ENCODE measurements at places on chromosomes 5 and 9. TPM values are rescaled to one million over a fixed set of nuclear protein-coding genes. Genes with fewer than 3 reads are reported as not detected.

Gene LCN9
- total RNA-seq, result not detected

Gene SARDH
- 6.8 TPM for total RNA-seq

Gene TSSK1B
- not detected for total RNA-seq

Gene PAEP
- total RNA-seq, result not detected

Gene INSL6
- not detected for total RNA-seq

DNA sequence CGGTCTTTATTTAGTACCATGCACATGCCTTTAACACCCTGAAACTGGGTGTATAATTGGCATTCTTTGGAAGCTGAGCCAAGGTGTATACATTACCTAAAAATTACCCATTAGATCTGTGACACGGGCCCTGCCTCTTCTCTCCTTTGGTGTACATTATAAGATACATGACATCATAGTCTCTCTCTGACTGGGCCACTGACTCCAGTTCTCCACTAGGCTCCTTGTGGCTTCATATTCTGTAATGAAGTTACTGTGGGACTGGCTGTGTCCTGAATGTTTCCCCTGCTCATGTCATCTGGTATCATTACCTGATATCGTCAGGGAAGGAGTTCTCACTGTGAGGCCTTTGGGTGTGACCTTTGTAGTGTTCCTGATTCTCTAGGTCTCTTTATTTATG is 65.5 kb downstream of the NREP start:
- H3K27me3 ChIP-seq, result no peaks in the 10 kb centered on the region
- H3K36me3 ChIP-seq, result no peaks in the 10 kb centered on the region
- H3K4me1 ChIP-seq, result no peaks in the 10 kb centered on the region
- no peak overlapping the region for H3K27ac ChIP-seq
- no peak overlapping the region for H3K4me3 ChIP-seq
- no peak for DNase-seq

- peak; percentile 67 for DNase-seq
- H3K27ac ChIP-seq, result peak overlapping the region; percentile 25
- peaks cover 23% of the 10 kb centered on the region for H3K4me1 ChIP-seq
- no peak overlapping the region for H3K4me3 ChIP-seq
Observed at GRCh38 chr5:82356808-82357671, 78.9 kb upstream of the RPS23 start.

- peak; percentile 58 for DNase-seq
- no peaks in the 10 kb centered on the region for H3K27me3 ChIP-seq
- H3K27ac ChIP-seq, result no peak overlapping the region
- no peak overlapping the region for H3K4me3 ChIP-seq
- no peaks in the 10 kb centered on the region for H3K36me3 ChIP-seq
- no peaks in the 10 kb centered on the region for H3K4me1 ChIP-seq
Observed at GRCh38 chr9:93301291-93301811, 117.4 kb downstream of the WNK2 start.

GRCh38 chr9:36575411-36575882 is 2.8 kb downstream of the MELK start:
- no peaks in the 10 kb centered on the region for H3K27me3 ChIP-seq
- no peak for DNase-seq
- H3K36me3 ChIP-seq, result no peaks in the 10 kb centered on the region
- peaks cover 13% of the 10 kb centered on the region for H3K4me1 ChIP-seq
- no peak overlapping the region for H3K4me3 ChIP-seq

GRCh38 chr9:108444400-108445358 is 411.1 kb downstream of the ACTL7B start:
- no peak for DNase-seq
- no peak overlapping the region for H3K27ac ChIP-seq
- no peaks in the 10 kb centered on the region for H3K36me3 ChIP-seq
- H3K4me1 ChIP-seq, result no peaks in the 10 kb centered on the region
- H3K4me3 ChIP-seq, result no peak overlapping the region

DNA sequence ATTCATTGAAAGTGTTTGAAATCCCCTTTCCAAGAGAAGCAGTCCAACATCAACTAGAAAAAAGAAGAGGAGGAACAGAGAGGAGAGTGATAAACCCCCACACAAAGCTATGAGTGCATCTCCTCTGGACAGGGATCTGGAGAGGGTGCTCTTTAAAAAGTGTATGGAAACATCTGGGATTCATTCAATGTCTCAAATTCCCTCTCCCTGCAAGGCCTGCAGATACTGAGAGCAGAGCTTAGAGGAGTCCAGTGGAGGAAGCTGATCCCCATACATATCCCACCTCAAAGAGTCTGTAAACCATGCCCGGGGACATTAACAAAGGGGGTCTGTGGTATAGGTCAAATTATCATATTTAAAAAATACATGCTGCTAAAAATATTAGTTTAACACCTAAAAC is 2.2 kb downstream of the SPOCK1 start:
- H3K4me1 ChIP-seq, result peaks cover 4% of the 10 kb centered on the region
- H3K4me3 ChIP-seq, result no peak overlapping the region
- peaks cover 26% of the 10 kb centered on the region for H3K27me3 ChIP-seq

DNA sequence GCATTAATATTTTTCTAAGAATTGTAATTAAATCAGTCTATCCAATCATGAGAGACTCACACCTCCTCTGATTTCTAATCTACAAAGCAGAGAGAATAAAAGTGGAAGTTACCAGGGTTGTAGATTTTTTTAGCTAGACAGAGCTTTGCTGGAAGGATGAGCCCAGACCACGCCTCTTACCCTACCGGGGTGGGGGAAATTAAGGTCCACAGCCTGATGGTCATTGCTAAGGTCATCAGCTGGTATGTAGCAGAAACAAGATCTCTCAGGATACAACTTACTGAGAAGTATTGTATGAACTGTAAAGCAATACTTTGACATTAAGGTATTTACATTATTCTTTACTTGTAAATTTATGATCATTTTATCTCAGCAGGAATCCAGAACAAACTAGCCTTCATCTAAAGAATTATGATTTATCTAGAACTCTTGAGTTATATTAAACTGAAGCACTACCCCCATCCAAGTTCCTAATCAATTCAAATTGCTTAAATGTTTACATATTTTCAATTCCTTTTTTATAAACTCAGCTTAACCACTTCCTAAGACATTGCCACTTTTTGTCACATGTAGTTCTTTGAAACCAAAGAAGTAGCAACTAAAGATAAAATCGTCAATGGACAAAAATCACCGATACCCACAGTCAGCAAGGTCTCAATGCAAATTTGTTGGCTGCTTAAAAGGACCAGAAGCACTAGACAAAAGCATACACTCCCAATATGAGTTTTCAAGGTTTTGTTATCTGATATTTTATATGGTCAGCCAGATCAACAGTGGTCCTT is 225.8 kb upstream of the DAPK1 start:
- H3K4me1 ChIP-seq, result peaks cover 7% of the 10 kb centered on the region
- H3K4me3 ChIP-seq, result no peak overlapping the region
- DNase-seq, result no peak
- H3K27me3 ChIP-seq, result no peaks in the 10 kb centered on the region

DNA sequence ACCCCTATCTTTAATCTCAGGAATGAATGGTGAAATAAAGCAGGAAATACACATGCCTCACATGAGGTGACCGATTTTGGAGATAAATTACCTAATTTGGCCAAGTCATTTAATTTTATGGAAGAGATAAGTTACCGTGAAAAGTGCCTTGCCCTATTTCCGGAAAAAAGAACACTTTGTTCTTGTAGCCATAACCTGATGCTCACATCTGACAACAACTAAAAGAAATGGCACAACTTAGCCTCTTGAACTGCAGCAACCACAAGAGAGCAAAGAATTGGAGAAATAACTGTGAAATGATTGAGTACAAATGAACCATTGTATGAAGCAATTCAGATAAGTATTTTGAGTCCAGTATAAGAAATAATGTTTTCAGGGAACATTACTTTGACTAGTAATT is 628.1 kb upstream of the TYRP1 start:
- no peaks in the 10 kb centered on the region for H3K4me1 ChIP-seq
- DNase-seq, result no peak
- no peaks in the 10 kb centered on the region for H3K27me3 ChIP-seq
- no peak overlapping the region for H3K27ac ChIP-seq
- H3K4me3 ChIP-seq, result no peak overlapping the region
- no peaks in the 10 kb centered on the region for H3K36me3 ChIP-seq

DNA sequence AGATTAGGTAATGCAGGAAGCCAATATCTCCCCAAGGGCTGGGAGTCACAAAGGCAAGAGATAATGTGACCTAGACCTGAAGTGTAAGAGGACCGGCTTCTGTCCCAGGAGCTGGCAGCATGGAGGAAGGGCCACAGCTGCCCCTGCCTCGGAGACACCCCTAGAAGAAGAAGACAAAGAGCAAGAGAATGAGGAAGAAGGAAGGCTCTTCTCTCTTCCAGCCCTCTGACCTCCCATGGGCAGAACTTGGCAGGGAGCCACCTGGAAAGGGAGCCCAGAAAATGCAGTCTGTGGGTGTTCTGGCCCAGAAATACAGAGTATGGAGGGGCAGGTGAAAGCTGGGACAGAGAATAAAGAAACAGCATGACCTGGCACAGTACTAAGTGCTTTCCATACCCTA is 151.0 kb downstream of the C5orf15 start:
- H3K27me3 ChIP-seq, result peaks cover 12% of the 10 kb centered on the region
- DNase-seq, result no peak
- peaks cover 20% of the 10 kb centered on the region for H3K4me1 ChIP-seq
- H3K27ac ChIP-seq, result no peak overlapping the region
- no peaks in the 10 kb centered on the region for H3K36me3 ChIP-seq

- H3K4me1 ChIP-seq, result no peaks in the 10 kb centered on the region
- H3K27me3 ChIP-seq, result no peaks in the 10 kb centered on the region
- H3K36me3 ChIP-seq, result no peaks in the 10 kb centered on the region
- DNase-seq, result no peak
Observed at GRCh38 chr5:11640158-11640873, 263.9 kb downstream of the CTNND2 start.

DNA sequence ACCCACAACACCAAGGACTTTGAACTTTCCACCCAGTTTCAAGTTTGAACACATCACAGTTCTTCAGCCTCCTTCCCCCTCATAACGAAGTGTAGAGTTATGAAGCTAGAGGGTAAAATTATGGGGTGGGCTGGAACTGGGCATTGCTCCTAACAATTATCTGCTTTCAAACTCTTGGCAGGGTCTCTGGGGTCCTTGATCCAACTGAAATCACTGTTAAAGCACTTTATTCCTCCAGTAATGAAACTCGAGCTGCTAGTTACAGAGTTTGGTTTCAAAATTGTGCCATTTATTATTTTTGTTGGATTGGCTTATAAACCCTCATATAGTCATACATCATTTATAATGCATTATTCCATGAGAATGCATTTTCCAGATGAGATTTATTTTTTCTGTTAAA is 158.5 kb downstream of the RGS3 start:
- no peak overlapping the region for H3K4me3 ChIP-seq
- DNase-seq, result no peak
- peaks cover 23% of the 10 kb centered on the region for H3K4me1 ChIP-seq
- no peaks in the 10 kb centered on the region for H3K27me3 ChIP-seq

- no peak overlapping the region for H3K27ac ChIP-seq
- H3K36me3 ChIP-seq, result no peaks in the 10 kb centered on the region
- H3K27me3 ChIP-seq, result peaks cover 8% of the 10 kb centered on the region
- DNase-seq, result no peak
- no peak overlapping the region for H3K4me3 ChIP-seq
Observed at GRCh38 chr5:135604056-135604455, 25.3 kb upstream of the CXCL14 start.

DNA sequence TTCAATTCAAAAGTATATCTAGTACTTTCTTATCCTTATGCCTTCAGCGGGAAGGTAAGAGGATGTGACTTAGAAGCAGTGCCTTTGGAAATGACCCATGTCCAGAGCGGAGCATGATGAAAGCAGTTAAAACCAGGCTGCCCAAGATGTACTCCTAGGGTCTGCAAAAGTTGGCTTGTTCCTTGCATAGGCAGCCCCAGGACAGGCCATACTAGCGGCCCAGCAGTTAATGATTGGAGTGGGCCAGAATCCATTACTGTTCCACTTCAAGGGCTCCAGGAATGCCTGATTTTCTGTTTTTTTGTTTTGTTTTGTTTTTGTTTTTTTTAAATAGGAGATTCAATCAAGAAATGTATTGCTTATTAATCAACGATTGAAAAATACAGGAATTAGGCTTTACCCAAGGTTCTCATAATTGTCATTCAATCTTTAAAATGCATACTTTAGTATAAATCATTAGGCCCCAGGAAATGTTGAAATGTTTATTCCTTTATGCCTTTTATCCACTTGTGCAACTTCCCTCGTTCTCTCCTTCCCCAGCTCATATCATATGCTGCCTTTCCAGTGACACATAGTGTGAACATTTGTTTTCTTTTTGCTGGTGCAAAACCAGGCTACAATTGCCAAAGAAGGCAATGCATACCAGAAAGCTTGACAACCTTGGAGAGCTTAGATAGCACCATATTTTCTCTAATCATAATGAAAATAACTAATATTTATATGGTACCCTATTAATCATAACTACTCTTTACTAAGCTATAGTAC is 190.8 kb downstream of the ARHGEF28 start:
- H3K4me3 ChIP-seq, result no peak overlapping the region
- H3K27ac ChIP-seq, result no peak overlapping the region
- DNase-seq, result no peak
- no peaks in the 10 kb centered on the region for H3K4me1 ChIP-seq

- no peaks in the 10 kb centered on the region for H3K4me1 ChIP-seq
- no peak overlapping the region for H3K4me3 ChIP-seq
- no peaks in the 10 kb centered on the region for H3K27me3 ChIP-seq
- no peak overlapping the region for H3K27ac ChIP-seq
Observed at GRCh38 chr5:32317041-32317440, 4.3 kb upstream of the MTMR12 start.

GRCh38 chr5:52024359-52024758 is 641.1 kb downstream of the ISL1 start:
- no peak overlapping the region for H3K27ac ChIP-seq
- no peaks in the 10 kb centered on the region for H3K27me3 ChIP-seq
- no peak for DNase-seq
- H3K4me1 ChIP-seq, result no peaks in the 10 kb centered on the region
- H3K36me3 ChIP-seq, result no peaks in the 10 kb centered on the region

DNA sequence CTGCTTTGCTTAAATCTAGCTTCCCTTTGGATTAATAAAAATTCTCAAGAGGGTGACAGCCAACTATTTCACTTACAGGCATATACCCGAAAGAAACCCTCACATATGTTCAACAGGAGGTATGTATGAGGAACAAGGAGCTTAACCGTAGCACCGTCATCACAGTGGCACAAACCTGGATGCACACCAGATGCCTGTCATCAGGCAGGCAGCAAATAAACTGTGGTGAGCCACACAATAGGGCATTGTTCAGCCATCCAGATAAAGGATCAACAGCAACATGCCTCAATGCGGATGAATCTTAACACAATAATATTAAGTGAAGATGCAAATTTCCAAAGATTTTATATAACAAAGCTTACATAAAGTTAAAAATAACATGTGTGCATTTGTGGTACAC is 5.5 kb upstream of the TNFSF15 start:
- no peak overlapping the region for H3K4me3 ChIP-seq
- DNase-seq, result no peak
- H3K36me3 ChIP-seq, result no peaks in the 10 kb centered on the region
- no peaks in the 10 kb centered on the region for H3K27me3 ChIP-seq
- peaks cover 7% of the 10 kb centered on the region for H3K4me1 ChIP-seq
